Small intestine (tissue), 16 donors: ENCODE measurements at places on chromosomes 6 and 20.

DNA sequence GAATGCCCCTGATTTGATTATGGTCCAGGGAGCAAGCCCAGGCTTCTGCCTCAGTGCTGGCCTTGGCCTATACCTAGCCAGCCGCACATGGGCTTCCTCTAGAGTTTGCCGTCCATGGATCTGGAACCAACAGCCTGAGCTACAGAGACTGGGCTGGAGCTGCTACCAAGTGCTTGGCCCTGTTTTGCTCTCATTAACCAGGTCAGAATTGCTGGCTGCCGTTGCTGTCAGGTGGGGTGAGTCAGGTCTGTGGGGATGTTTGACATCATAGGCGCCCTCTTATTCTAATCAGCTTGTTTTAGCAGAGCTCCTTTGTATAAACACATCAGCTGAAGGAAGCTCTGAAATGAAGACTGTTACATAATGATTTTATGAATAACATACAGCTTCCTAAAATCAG lies 83.1 kb upstream of the PHACTR2 start:
- no peak for DNase-seq

DNA sequence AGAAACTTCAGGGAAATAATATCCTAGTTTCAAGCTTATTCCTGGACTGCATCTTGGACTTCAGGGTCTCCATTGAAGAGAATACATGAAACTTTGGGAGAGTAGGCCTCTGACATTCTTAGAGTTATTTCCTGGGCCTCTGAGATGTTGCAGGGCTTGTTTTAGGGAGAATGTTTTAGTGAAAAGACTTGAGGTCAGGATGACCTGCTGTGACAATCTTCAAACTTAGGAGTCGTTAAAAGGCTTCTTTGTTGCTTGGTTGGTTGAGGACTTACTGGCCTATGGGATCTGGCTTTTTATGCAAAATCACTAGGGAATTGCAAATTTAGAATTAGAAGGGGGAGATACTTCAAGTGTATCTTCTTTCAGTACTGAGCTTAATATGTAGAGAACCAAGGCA lies 613.2 kb upstream of the FLRT3 start:
- no peak for DNase-seq

DNA sequence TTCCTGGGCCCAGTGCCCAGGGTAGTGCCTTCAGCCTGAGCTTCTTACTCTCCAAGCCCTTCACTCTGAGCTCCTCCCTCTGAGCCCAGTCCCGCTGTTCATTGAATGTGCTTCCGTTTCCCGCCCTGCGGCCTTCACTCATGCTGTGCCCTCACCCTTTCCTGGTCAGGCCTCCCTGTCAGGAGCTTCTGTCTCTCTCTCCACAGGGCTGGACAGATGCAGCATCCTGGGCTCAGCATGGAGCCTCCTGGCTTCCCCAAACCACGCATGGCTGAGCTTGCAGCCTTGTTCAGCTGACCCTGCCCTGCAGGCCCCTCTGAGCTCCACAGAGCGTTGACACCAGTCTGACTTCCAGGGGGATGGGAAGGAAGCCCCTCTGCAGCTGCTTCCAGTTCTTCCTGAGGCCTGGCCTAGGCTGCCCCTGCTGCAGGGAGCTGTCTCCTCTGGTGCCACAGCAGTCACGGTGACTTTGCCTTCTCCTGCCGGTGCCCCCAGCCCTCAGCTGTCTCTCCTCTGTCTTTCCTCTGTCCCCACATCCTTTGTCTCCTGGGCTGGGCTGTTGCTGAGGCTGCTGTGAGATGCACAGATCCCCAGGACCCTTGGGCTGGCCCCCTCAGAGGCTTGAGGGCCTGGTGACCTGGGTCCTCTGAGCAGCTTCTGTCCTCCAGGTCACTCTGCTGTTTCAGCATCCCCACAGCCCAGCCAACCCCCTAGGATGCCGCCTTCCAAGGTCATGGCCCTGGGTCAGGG lies 7.9 kb upstream of the MYT1 start:
- no peak for DNase-seq

DNA sequence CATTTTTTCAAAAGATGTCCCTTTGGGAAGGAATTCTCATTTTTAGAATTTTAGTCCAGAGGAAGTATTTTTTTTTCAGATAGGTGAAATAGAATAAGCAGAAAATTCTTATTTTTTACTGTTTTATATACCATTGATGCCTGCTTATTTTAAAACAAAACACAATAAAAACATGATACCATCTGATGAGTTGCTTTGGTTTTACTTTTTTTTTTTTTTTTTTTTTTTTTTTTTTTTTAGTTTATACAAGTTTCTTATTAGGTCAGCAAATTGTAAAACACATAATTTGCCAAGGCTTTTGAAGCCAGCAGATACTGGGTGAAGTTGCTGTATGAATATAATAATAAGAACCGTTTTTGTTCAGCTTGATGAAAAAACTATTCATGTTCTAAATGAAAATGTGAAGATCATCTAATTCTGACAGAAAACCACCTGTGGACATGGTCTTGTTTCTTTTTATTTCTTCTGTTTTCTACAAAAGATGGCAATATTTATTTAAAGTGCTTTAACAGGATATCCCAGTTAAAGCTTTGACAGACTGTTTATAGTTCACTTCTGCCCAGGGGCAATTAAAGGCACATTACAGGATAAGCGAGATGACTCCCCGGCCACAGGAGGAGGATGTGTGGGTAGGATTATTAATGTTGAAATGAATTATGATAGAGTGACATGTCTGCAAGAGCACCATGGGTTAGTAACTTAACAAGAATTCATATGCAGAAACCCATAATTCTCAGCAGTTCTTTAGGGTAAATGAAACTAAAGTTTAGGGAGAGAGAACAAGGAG lies 31.1 kb downstream of the MYB start:
- peak; percentile 46 for DNase-seq

DNA sequence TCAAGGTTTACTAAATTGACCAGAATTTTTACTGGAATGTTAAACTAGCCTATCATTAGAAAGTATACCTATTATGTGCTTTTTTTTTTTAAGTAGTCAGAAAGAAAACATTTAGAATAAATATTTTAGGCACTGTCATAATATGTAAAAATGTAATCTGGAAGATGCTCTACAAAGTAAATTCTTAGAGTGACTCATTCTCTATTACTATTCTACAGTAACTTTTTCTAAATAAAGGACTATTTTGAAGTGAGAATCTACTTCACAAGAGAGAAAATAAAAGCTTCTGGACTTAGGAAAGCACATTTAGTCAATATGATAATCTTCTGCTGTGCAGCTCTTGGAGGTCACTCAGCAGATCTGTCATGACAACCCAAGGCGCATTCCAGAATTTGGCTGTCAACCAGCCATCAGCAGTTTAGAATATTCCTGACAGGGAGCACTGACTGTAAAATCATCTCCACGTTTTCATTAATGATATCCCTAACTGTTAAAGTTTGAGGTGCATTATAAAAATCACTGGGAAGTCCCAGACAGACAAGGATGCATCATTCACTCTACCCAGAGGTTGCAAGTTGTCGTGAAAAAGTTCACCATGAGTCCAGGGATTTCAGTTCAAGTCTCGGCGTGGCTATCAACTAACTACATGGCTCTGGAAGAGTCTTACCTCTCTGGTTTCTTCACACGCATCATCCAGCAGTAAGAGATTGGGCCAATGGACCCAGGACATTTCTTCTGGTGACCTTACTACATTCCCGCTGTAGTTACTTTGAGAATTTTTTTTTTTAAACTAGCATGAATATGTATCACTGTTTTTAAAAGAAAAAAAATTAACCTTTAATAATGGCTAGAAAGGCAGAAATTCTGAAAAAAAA lies 374.9 kb downstream of the GJA1 start:
- no peak for DNase-seq

DNA sequence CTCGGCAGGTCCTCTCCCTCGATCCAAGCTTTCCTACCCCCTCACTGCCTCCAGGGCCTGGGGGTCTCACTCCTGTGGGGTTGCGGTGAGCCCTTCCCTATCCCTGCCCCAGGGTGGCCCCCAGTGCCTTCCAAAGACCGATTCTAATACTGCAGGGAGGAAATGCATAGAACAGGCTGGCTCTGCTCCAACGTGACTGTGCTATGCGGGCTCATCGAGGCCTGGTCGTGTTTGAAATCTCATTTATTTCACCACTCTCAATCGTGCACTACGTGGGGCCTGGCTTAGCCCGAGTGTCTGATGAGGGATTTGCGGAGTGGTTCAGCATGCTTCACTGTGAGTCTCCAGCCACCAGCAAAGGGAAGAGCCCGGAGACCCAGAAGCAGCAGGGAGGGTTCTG lies 60.9 kb downstream of the CDH4 start:
- no peak for DNase-seq

- peak; percentile 66 for DNase-seq
These were observed 245.1 kb downstream of the FOXA2 start for GRCh38 chr20:22339091-22339881.

GRCh38 chr20:36468149-36469000 lies 72.9 kb upstream of the MYL9 start:
- DNase-seq: no peak

DNA sequence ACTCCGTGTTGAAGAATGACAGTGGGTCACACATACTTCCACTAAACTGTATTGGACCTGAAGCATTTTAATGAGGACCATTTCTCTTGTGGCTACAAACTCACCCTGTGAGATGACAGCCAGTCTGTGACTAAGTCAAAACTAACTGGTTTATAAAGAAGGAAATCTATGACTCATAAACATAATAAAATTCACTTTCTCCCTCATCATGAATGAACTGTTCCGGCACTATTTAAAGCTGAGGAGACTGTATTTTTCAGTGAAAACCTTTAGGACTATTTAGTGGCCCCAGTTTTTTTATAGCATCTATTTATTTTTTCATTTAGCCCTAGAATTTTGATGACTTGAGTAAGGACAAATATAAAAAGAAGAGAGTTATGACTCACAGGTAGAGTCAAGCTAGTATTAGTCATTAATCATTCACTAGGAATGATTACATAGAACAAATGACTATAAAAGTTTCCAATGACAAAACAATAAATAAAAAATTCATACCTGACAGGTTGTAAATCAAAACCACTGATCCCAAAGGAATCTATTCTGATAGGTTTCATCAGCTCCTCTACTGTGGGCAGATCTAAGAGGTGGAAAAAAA lies 34.2 kb downstream of the CEP162 start:
- DNase-seq: peak; percentile 60

- no peak for DNase-seq
These were observed 80.4 kb downstream of the DACT2 start for GRCh38 chr6:168239044-168239773.

GRCh38 chr6:134003542-134003951 lies 48.9 kb downstream of the SLC2A12 start:
- DNase-seq: no peak

DNA sequence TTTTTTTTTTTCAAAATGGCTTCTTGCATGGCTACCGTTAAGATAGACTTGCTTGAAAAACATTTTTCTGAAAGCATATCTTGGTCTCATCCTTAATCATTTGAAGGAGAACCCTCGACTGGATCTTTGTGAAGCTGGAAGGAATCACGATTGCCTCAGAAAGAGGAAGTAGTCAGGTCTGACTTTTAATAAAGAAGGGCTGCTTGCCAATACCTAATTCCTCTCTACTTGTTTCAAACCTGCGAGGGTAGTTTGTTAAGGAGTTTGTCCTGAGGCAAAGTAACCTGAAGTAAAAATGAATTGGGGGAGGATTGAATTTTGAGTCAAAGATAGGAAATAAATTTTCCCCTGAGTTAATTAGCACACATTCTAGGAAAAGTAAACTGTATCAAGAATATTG lies 288.1 kb upstream of the MAP3K7 start:
- no peak for DNase-seq

DNA sequence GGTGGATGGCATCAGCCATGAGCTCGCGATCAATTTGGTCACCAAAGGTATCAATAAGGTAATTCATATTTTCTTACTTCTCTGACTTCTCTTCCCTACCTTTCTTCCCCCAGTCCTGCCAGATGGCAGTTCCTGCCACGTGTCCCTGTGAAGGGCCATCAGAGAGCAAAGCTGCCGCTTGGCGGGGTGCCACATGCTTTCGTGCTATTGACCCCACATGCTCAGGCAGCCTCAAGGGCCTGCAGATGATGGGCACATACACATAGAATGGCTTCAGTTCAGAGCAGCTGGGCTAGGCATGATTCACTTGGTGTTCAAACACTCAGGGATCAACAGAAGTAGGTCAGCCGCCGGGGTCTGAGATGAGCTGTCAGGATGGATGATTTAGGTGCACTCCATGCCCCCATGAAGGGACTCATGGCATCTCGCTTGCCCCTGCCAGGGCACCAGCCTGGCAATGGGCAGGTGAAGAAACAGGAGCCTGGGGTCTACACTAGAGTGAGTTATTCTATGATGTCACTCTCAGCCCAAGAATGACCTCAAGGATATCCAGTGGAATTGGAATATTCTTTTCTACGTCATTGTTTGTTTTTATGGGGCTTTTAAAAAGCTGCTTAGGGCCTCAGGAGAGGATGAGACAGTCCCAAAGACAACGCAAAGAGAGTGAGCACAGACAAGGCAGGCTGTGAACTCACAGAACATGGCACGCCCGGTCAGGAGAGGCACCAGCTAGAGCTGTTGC lies 25.5 kb downstream of the BANF2 start:
- DNase-seq: no peak

DNA sequence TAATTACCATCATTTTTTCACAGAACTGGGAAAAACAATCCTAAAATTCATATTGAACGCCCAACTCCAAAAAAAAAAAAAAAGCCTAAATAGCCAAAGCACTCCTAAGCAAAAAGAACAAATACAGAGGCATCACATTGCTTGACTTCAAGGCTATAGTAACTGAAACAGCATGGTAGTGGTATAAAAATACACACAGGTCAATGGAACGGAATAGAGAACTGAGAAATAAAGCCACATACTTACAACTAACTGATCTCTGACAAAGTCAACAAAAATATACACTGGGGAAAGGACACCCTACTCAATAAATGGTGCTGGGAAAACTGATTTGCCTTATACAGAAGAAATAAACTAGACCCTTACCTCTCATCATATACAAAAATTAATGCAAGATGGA lies 89.6 kb downstream of the MRAP2 start:
- DNase-seq: no peak

DNA sequence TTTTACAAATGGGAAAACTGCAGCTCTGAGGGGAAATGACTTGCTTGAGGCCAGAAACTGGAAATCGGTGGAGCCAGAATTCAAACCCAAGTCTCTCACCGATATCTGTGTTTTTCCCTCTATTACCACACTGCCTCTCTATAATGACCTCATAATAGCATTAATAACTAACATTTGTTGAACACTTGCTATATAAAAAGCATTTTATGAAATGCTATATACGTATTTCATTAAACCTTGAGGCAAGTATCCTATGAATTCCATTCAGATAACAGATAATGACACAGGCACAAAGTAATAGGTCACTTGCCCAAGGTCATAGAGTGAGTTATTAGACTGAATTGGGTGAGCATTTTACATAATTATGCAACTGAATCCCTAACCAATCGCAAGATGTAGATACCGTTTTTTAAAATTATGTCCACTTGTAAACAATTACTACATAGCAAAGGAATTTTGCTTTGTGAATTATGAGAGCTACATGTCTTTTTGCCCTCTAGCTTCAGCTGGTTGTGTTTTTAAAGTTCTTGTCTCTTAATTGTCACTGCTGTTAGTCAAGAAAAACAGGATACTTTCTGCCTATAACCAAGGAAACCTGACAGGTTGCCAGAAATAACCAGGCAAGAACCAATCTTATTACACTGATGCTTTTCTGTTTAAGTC lies 4.7 kb downstream of the DSN1 start:
- no peak for DNase-seq
